ENCODE measurements at places on chromosomes 12 and 14.

DNA sequence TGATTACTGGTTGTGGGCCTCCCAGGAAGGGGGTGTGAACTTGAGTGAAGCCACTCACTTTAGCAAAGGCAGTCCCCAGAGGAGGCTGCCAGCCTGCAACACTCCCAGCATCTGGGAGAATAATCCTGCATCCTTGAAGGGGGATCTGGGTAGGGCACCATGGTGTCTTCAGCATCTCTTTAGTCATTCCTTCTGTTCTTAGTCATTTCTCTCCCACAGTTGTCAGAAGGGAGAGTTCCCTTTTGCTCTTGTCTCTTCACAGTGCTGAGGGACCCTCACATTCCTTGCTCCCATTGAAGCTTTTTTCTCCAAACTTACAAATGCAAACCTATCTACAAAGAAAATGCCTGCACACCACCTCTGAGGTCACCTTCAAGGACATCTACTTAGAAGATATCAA, 48.1 kb upstream of the CIT start:
- DNase-seq = no peak

GRCh38 chr14:67432050-67432564, 20.1 kb upstream of the PLEK2 start:
- no peak for DNase-seq

DNA sequence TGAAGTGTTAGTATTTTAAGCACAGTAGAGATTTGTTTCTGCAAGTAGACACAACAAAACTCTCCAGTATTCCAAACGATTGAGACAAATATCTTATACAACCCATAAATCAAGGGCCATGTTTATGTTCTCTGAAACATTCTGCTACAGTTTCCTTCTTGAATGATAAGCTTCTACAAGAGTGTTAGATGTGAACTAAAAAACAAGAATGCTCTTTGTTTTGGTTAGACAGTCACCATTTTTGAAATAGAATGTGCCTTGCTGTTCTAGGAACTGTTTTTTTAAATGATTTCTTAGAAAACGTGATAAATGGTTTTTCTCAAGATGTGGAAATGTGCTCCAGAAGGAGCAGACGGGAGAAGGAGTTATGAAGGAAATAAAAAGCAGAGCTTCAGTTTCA, 1656.3 kb upstream of the FLRT2 start:
- no peak for DNase-seq

GRCh38 chr14:69699748-69700303, 67.1 kb upstream of the SRSF5 start:
- DNase-seq = no peak

GRCh38 chr12:131290255-131290959, 336.7 kb downstream of the ADGRD1 start:
- no peak for DNase-seq

DNA sequence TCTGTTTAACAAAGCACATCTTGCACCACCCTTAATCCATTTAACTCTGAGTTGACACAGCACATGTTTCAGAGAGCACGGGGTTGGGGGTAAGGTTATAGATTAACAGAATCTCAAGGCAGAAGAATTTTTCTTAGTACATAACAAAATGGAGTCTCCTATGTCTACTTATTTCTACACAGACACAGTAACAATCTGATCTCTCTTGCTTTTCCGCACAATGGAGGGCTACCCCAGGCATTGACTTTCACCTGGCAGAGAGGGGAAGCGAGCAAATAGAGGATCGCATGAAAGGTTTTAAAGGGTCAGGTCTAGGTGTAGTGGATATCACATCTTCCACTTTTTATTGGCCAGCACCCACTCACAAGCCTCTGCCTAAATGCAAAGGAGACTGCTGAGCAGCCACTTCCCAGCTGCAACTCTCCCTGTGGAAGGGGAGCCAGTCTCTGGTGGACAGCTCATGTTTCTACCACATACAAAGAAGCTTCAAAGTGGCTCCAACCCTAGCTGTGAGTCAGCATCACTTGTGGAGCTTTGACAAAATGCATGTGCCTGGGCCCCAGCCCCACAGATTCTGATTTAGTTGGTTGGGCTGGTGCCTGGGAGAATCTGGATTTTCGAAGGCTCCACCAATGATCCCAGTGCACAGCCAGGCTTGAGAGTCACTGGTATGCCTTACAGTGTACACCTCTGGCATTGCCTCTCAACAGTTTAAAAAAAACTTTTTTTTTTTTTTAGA, 7.2 kb upstream of the FNTB start:
- no peak for DNase-seq

GRCh38 chr12:93748672-93749383, 71.7 kb downstream of the CRADD start:
- no peak for DNase-seq

GRCh38 chr14:77240336-77240915, 30.6 kb downstream of the NGB start:
- DNase-seq = no peak

GRCh38 chr12:124175704-124176103, 119.2 kb upstream of the RFLNA start:
- DNase-seq = no peak

GRCh38 chr14:105152794-105153241, 15.8 kb downstream of the JAG2 start:
- DNase-seq = peak; percentile 65

GRCh38 chr12:90611048-90611447, 343.9 kb downstream of the CCER1 start:
- no peak for DNase-seq

DNA sequence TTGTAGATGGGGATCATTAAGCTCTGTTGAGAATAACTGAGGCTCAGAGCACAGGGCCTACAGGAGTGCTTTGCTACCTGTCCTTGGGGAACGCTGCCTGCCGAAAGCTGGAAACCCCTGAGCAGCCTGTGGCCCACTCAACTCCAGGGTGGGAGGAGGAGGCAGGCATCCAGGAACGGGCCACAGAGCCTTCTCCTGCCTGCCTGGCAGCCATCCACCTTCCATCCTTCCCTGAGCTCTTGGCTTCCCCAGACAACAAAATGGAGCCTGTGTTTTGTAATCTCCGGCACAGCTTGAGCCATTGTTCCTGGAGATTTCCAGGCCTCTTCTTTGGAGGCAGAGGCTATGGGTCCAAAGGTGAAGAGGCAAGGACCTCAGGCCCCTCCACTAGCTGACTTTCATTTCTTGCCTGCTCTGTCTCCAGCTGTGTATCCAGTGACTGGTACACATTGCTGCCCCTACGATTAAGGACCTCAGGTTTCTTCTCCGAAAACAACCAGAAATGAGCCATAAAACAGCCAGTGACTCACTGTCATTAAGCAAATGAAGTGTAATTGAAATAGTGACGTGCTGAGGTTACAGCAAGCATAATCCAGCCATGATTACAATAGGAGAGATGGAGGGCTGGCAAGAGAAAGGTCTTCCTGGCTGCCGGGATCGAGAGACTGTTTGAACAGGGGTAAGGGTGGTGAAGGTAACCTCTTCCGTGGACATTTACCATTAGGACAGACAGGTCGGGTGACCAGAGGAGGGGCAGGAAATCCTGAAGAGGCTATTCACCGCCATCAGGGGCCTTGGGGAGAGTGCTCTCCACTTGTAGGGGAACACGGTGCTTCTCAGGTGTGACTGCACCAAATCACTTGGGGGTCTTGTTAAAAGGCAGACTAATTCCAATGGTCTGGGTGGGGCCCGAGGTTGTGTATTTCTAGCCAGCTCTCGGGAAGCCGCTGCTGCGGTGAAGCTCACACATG, 56.3 kb upstream of the KCNA5 start:
- no peak for DNase-seq

- DNase-seq = no peak
Observed at GRCh38 chr12:11758510-11759493, 109.3 kb downstream of the ETV6 start.

DNA sequence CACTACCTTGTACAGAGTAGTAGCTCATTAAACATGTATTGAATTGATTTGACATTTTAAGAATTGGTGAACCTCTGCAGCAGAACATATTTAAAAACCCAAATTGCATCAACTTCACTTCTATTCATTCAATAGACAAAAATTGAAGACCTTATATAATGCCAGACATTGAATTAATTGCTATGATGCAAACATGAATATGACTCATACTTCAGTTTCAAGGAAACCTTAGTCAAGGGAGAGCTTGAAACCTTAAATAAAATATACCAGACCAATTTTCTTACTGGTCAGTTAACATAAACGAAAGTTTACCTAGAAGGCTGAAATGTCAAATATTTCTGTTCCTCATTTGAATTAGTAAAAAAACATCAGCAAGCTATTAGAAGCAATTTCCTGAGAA, 5.0 kb upstream of the MGAT4C start:
- DNase-seq = no peak

DNA sequence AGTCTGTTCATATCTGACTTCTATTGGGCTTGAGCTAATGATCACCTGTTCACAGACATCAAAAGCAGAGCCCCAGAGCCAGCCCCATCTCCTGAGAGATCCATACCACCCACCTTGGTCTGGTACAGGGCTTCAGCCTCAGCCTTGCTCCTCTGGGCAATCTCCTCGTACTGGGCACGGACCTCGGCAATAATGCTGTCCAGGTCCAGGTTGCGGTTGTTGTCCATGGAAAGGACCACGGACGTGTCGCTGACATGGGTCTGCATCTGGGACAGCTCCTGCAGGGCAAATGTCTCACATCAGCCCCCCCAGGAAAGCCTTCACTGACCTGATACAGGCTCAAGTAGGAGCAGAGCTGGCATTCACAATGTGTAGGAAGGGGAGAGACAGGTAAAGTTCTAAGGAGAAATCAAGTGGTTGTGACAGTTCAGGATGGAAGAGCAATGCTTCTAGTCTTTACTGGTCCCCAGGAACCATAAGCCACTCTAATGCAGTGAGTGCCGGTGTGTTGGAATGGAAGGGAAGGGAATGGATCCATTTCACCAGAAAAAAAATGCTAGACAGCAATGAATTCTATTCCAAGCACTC, 5.2 kb downstream of the KRT4 start:
- no peak for DNase-seq

- no peak for DNase-seq
Observed at GRCh38 chr12:123075087-123075645, 75.7 kb downstream of the PITPNM2 start.

DNA sequence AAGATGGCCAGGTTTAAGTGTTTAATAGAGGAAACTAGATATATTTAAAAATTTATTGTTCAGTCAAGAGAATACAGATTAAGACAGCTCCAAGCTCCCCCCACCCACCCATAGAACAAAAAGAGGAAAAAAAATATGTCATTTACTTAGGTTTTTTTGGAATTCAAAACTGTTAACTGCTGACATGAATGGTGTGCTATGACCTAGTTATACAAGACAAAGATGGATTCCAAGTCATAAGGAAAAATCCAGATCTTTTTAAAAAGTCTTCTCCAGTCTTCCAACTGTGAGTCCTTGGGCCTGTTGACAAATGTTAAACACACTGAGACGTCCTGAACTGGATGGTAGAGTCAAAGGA, 1.3 kb upstream of the SETD1B start:
- no peak for DNase-seq

- DNase-seq = peak; percentile 6
Observed at GRCh38 chr14:101721951-101722661, 39.4 kb upstream of the PPP2R5C start.

DNA sequence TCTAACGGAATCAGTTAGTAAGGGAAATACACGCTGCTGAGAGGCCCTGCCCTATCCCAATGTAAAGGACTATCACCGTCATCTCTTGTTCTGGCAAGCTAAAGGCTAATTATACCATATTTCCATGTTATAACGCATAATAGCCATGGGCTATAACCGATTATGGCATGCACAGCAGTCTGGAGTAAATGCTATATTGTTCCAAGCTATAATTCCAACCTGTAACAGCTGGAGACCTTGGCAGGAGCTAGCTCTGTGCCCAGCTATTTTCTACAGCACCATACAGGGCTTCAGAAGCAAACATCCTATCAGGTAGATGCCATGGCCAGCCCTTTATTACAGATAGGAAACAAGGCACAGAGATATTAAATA, 26.3 kb downstream of the SYNE3 start:
- no peak for DNase-seq

- DNase-seq = peak; percentile 39
Observed at GRCh38 chr12:70101064-70101463, 142.2 kb upstream of the CNOT2 start.

DNA sequence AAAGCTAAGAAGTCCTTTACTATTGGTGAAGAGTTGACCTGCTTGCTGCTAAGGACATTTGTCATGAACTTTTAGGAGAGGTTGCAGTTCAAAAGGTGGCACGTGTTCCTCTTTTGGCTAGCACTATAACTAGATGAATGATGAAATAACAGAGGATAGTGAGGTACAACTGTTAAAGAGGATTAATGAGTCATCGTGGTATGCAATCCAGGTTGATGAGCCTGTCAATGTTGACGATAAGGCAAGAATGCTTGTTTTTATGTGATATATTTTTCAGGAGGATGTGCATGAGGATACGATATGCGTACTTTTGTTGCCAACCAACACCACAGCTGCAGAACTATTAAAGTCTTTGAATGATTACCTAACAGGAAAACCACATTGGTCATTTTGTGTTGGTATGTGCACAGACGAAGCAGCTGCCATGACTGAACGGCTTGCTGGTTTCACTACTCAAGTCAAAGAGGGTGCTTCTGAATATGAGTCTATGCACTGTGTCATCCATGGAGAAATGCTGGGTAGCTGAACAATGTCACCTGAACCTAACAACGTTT, 10.6 kb downstream of the CEP128 start:
- DNase-seq = no peak

- DNase-seq = peak; percentile 13
Observed at GRCh38 chr14:65434216-65434850, 21.8 kb downstream of the FUT8 start.

DNA sequence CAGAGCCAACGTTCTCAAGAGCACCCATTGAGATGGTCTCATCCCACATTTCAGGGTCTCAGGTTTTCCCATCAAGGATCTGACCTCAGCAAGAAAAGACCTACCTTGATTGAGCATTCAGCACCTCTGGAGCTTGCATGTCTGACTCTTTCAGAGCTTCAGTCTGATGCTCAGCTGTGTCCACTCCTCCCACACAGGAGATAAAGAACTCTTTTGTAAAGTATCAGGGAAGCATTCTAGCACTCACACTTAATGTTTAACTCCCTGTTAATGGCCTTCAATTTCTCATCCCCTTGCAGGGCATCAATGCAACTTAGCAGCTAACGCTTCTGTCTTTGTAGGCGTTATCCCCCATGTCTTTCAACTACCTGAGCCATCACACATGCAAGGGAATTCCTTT, 124.1 kb downstream of the GALC start:
- DNase-seq = no peak

GRCh38 chr12:78406828-78407227, 457.7 kb upstream of the SYT1 start:
- no peak for DNase-seq

DNA sequence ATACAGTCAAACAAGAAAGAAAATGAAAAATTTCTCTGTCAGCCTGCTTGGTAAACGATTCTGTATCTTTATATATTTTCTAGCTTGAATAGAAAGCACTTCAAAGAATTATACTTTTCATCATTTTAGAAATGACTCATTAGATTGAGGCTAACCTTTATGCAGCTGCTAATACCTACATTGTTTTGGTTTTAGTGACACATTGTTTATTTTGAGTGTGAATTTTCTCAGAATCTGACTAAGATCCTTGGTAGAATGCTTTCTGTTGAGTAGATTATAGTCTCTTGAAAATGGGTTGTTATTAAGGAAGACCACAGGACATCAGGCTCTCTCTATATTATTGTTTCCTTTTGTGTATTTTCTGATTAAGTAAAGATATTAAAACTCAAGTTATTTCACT, at the start of gene PMCH:
Gene PMCH, minus strand, starts transcription at position 45 of the 400 bp plus-strand sequence. CDS start 63 bp downstream, outside the sequence.
- DNase-seq = no peak

Data from H7 (cell line).